GM19239 (cell line): ENCODE measurements at places on chromosomes 12 and 14.

DNA sequence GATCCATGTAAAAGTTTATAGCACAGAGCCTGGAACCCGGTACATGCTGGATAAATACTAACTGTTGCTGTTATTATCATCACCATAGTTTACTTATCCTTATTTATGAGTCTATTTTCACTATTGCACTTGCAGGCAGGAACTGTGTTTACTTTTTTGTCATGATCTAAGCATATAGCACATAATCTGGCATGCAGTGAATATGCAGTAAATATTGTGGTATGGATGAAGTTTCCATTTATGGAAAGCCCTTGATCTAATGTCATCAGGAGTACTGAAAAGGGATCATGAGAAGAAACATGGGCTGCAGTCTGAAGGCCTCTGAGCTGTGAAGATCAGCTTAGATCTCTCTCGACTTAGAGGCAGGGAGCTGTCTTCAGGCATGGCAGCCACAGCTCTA, 91.6 kb downstream of the KCNK13 start:
- DNase-seq, result no peak

GRCh38 chr12:54173066-54173726, 15.6 kb downstream of the SMUG1 start:
- DNase-seq, result no peak

DNA sequence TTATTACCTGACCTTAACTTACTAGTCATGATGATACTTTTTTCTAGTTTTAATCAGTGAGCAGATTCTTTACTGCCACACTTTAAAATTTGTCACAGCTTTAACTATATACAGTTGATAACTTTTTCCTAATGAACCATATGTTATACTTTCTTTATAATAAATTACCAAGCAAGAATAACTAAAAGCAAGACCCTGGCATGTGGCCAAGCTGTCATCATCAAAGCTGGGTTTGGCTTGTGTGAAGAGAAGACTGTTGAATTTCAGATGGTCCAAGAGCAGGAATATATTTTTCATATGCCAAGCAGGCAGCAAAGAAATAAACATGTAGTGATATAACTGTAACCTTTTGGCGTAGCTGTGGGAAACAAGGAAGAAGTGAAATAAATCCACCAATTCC, 93.5 kb downstream of the PUS7L start:
- no peak for DNase-seq

DNA sequence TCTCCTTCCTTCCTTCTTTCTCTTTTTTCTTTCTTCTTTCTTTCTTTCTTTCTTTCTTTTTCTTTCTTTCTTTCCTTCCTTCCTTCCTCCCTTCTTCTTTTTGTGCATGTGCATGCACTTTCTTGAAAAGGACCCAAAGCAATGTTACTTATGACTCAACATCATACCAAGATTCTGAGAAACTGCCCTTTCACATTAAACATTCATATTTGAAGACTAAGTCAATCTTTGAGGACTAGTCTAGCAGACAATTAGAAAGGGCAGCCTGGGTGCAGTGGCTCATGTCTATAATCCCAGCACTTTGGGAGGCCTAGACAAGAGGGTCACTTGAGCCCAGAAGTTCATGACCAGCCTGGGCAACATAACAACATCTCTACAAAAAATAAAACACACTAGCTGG, 212.8 kb upstream of the KITLG start:
- DNase-seq, result no peak

DNA sequence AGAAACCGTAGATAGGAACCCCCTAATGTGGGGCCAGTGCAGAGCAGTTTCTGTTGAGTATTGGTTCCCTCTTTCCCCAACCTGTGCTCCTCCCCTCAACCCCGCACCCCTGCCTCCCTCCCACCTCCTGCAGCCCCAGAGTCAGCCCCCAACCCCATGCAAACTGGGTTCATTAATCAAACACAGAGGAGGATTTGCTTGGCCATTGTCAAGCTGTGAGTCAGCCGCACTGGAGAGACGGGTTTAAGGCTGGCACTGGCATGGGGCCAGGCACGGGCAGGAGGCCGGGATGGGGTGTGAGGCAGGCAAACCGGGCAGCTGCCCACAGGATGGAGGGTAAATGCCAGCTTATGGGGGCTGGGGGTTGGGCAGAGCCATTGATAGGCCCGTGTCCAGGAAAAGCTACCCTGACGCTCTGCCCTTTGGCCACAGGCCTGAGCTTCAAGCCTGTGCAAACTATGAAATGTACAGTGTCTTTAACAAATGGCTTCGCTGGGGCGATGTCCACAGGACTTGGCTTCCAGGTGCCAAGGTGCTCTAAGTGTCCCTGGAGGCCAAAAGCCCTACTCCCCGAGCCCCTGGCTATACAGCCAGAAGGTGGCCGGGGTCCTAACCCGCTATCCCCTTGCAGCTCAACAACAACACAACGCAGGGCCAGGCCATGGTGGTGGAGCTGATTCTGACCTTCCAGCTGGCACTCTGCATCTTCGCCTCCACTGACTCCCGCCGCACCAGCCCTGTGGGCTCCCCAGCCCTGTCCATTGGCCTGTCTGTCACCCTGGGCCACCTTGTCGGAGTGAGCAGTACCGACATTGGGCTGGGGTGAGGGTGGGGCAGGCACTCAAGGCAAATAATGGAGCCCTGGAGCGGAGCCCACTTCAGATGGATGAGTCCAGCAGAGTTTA, 1.4 kb downstream of the AQP5 start:
- no peak for DNase-seq

DNA sequence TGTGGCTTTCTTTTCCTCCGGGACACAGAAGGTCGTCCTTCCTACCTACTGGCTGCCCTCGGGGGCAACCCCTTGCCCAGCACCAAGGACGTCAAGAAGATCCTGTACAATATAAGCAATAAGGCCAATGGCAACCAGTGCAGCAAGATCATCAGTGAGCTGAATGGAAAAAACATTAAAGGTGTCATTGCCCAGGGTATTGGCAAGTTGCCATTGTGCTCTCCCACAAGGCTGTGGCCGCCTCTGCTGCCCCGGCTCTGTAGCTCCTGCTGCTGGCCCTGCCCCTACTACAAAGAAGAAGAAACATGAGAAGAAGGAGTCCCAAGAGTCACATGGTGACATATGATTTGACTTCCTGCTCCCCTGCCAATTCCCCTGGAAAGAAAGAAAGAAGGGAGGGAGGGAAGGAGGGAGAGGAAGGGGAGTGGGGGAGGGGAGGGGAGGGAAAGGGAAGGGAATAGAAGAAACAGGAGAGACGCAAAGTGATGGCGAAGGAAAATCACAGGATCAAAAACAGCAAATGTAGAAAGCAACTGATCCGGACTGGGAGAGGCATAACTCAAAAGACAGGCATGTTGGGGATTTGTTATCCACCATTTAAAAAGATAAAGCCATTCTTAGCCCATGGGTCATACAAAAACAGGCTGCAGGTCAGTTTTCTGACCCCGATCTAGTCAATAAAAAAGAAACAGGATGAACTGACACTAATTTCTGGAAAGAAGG, 61.3 kb upstream of the RESF1 start:
- DNase-seq, result no peak

- no peak for DNase-seq
These were observed 122.4 kb upstream of the PTPRQ start for GRCh38 chr12:80321653-80322052.

DNA sequence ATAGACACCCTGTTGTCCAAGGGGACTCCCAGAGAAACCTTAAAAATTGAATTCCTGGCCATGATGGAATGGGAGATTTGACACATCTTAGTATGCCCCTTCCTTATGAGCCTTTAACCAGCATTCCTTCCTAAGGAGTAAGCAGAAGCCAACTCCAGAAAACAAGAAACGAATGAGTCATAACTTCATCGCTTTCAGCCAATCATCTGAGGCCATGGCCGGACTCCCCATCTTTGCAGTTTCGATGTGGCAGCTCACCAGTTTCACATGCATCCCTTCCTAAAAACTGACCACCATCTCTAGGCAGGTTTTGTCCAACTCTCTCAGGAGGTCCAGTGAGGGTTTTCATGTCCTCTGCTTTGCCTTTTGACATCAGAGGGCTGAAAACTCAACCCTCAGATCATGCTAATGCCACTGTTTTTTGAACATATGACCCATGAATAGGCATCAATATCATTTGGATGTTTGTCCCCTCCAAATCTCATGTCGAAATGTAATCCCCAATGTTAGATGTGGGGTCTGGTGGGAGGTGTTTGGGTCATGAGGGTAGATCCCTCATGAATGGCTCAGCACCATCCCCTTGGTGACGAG, 19.9 kb downstream of the DAAM1 start:
- DNase-seq, result no peak

DNA sequence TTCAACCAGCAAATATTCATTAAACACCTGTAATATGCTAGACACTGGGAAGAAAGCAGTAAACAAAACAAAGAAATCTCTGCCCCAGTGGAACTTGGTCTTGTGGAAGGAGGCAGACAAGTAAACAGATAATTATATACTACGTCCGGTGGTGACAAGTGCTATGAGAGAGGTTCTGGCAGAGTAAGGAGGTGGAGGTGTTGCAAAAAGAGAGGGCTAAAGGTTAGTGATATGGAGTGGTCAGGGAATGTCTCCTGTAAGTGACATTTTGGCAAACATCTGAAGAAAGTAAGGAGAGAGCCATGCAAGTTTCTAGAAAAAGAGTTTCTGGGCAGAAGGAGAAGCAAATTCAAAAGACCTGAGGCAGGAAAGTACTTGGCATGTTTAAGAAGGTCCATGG, 73.4 kb downstream of the RIC8B start:
- no peak for DNase-seq

GRCh38 chr14:52064174-52064573, 4.7 kb downstream of the NID2 start:
- no peak for DNase-seq

GRCh38 chr12:54625598-54625997, 9.1 kb downstream of the LACRT start:
- DNase-seq, result no peak

GRCh38 chr14:64721391-64721791, 17.2 kb downstream of the PLEKHG3 start:
- DNase-seq, result no peak

DNA sequence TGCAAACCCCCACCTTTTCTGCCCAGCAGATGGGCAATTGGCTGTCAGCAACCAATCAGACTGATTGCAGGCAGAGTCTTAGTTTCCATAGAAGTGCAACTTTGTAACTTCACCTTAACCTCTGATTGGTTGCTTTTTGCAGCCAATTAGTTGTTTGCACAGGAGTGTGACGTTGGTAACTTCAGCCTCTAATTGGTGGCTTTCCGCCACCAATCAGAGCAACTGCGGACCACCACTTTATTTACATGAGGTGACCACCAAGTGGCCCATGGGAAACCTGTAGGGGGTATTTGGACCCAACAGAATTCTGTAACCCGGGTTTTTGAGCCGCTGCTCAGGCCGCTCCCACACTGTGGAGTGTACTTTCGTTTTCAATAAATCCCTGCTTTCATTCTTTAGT, 32.3 kb downstream of the CDKN1B start:
- no peak for DNase-seq

DNA sequence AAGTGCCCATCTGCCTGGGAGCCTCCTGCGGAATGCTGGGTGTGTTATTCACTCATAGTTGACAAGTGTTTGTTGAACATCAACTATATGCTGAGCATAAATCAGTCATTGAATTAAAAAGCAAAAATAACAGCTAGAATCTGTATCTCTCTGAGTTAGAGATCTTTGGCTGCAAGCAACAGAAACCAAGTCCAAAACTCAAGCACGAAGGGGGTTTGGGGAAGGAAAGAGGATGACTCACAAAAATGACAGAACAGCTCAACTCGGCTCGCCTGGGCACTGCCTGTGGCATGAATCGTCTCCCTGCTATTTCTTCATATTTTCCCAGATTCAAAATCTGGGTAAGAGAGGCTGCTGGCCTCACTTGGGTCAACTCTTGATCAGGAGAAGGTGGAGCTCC, 72.6 kb upstream of the NCOR2 start:
- DNase-seq, result no peak

- no peak for DNase-seq
These were observed 26.8 kb upstream of the ADAMTS20 start for GRCh38 chr12:43578782-43579181.

DNA sequence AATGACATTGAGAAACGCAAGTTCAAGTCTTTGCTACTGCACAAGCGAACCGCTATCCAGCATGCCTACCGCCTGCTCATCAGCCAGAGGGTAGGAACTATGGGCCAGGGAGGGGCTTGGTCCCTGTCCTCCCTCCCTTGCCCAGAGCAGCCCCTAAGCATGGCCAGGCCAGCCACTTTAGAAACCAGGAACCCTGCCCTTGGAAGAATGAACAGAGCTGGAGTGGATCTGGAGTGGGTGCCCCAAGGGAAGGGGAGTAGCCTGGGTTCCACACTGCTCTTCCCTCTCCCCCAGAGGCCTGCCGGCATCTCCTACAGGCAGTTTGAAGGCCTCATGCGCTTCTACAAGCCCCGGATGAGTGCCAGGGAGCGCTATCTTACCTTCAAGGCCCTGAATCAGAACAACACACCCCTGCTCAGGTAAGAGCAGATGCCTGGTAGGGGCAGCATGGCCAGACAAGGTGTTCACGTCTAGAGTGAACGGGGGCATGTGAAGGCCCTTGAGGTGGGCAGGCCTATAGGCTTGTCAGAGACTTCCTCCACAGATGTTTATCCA, 55.8 kb downstream of the TPCN1 start:
- DNase-seq, result no peak
